BJ (cell line): ENCODE measurements at places on chromosomes 11 and 22. TPM values are rescaled to one million over a fixed set of nuclear protein-coding genes. Genes with fewer than 3 reads are reported as not detected.

The C11orf91 gene
- polyA plus RNA-seq: not detected in 2 replicates

The CCDC87 gene
- polyA plus RNA-seq: 0.12 and 0.15 TPM in 2 replicates

The SIDT2 gene
- 44.4 and 71.3 TPM in 2 replicates for polyA plus RNA-seq

The MYEOV gene
- 3.6 and 4.5 TPM in 2 replicates for polyA plus RNA-seq

The CLTCL1 gene
- polyA plus RNA-seq: 11.4 and 14.0 TPM in 2 replicates

GRCh38 chr22:37681556-37682049, 4.5 kb upstream of the NOL12 start:
- no peak for DNase-seq

GRCh38 chr22:19080853-19081252, 41.4 kb downstream of the DGCR2 start:
- DNase-seq: no peak

- no peak for DNase-seq
Observed at GRCh38 chr11:124329787-124330478, 9.9 kb upstream of the OR8D2 start.

DNA sequence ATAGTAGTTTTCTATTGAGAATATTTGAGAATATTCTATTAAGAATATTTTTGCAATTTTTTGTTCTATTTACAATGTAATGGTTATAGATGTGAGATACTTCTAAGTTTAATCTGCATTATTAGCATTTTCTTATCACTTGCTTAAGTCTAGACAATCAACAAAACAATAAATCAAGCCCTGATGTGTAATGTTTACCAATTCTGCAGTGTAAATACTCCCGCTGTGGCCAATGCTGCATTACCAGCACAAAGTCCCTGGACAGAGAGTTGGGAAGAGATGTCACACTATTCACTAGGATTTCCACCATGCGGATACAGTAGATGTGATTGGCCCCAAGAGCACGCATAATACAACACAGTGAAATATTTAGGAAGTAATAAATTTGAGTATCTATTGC, 47.6 kb upstream of the GCAT start:
- no peak for DNase-seq

GRCh38 chr22:46770726-46771125, 8.3 kb downstream of the TBC1D22A start:
- no peak for DNase-seq

DNA sequence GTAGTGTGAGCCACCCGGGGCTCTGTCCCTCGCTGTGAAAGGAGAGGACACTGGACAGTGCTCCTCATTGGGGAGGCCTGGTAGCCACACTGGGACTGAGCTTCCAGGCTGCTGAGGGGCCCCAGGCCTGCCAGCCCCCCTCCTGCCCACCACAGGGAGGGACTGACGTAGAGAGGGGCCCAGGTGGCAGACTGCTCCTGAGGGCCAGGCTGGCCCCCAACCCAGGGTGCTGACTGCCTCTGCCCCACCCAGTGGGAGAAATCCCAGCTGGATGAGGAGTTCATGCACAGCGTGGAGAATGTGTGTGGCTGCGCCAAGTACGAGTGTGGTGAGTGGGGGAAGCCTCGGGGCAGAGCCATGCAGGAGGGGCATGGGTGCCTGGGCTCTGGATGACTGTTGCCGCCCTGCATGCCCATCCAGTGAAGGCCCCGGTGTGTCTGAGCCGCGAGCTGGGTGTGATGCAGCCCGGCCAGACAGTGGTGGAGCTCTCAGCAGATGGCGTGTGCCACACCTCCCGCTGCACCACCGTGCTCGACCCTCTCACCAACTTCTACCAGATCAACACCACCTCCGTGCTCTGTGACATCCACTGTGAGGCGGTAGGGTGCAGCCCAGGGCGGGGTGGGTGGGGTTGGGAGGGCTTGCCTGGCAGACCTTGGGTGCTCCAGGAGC, 78.7 kb upstream of the MYOD1 start:
- no peak for DNase-seq

- DNase-seq: no peak
Observed at GRCh38 chr22:42167066-42167465, 36.5 kb upstream of the CYP2D6 start.

- DNase-seq: no peak
Observed at GRCh38 chr11:128555606-128556005, 31.8 kb downstream of the ETS1 start.

DNA sequence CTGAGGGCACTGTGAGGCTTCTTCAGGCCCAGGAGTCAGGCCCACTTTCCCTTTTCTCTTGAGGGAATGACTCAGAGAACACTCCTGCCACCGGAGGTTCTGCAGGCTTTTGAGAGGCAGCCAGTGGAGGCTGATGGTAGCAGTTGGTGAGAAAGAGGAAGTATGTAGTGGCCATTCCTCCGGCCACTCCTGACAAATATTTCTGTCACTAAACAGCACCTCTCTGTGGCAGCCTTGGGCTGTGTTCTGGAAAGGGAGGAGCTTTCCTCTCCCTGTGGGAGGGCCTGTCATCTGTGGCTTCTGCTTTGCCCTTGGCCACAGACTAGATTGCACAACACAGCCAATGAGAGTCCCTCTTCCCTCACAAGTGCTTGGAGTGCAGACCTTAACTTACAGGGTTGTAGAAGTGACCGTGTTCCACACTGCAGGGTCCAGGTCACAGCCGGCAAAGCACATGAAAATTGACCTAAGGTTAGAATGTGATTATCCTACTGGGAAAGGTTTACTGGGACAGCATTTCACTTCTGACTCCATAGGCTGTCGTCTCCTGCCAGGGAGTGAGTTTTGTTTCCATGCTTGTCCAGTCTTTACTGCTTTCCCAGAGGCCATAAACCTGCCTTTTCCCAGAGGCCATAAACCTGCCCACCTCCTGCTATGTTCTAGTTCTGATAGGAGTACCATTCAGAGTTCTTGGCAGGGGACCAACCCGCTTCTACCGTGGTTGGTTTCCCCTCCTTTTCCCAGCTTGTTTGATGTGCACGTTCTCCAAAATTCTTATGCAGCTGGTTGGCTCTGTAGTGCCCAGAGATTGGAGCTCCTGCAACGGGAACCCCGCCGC, 33.3 kb downstream of the MARK2 start:
- peak; percentile 92 for DNase-seq

DNA sequence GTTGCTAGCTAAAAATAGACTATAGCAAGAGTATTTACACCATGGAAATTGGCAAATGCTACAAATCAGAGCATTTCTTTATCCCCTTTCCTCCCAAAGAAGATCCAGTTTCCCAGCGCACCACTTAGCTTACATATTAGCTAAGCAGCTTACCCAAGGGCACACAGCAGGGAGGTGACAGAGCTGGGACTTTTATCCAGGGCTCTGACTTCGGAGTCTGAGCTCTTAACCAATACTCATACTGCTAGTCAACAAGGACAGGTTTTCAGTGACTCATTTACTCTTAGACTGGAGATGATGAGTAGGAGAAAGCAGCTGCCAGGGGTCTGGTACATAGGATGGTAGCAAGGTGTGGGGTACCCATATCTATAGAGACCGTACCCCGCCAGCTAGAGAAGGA, 38.4 kb downstream of the NAV2 start:
- no peak for DNase-seq

DNA sequence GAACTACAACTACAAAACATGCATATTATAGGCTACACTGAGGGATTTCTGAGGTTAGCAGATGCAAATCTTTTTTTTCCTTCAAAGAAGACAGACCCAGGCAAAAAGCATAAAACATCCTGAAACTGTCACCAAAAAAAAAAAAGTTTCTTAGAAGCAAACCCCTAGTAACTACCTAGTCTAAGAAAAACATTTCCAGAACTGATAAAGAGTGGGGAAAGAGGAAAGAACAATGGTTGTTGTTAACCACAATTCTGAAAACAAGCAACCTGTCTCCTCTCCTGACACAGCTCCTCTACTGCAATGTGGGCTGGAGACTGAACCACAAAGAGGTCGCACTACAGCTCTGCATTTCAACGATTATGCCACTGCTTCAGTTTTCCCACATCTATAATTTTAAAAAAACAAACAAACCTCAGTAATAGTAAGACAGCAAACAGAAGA, 15.0 kb downstream of the DENND5A start:
- no peak for DNase-seq
